Heart left ventricle (tissue), 16 donors: ENCODE measurements at places on chromosomes 7 and 10. TPM values are rescaled to one million over a fixed set of nuclear protein-coding genes. Genes with fewer than 3 reads are reported as not detected.

- H3K4me3 ChIP-seq, result no peak overlapping the region
- H3K36me3 ChIP-seq, result peaks cover 4% of the 10 kb centered on the region
- H3K27ac ChIP-seq, result no peak overlapping the region
- H3K4me1 ChIP-seq, result no peaks in the 10 kb centered on the region
- no peaks in the 10 kb centered on the region for H3K27me3 ChIP-seq
- DNase-seq, result no peak
Observed at GRCh38 chr10:130074639-130075038, 36.0 kb downstream of the C10orf143 start.

GRCh38 chr10:113801569-113801968 lies 50.1 kb downstream of the PLEKHS1 start:
- no peak overlapping the region for H3K27ac ChIP-seq
- no peaks in the 10 kb centered on the region for H3K36me3 ChIP-seq
- H3K27me3 ChIP-seq, result no peaks in the 10 kb centered on the region

GRCh38 chr7:3033581-3033980 lies 10.1 kb downstream of the CARD11 start:
- H3K36me3 ChIP-seq, result no peaks in the 10 kb centered on the region
- H3K4me3 ChIP-seq, result no peak overlapping the region
- no peak for DNase-seq
- no peaks in the 10 kb centered on the region for H3K4me1 ChIP-seq

- H3K27me3 ChIP-seq, result no peaks in the 10 kb centered on the region
- H3K27ac ChIP-seq, result no peak overlapping the region
- H3K36me3 ChIP-seq, result no peaks in the 10 kb centered on the region
Observed at GRCh38 chr10:72790216-72790990, 98.5 kb downstream of the MCU start.

GRCh38 chr10:94193466-94193924 lies 169.2 kb downstream of the NOC3L start:
- no peak for DNase-seq
- H3K4me1 ChIP-seq, result no peaks in the 10 kb centered on the region
- no peaks in the 10 kb centered on the region for H3K27me3 ChIP-seq
- H3K4me3 ChIP-seq, result no peak overlapping the region

- peak overlapping the region; percentile 61 for H3K27ac ChIP-seq
- DNase-seq, result no peak
- no peaks in the 10 kb centered on the region for H3K27me3 ChIP-seq
- peaks cover 33% of the 10 kb centered on the region for H3K4me1 ChIP-seq
- no peaks in the 10 kb centered on the region for H3K36me3 ChIP-seq
Observed at GRCh38 chr10:97515271-97515978, 16.7 kb downstream of the UBTD1 start.

GRCh38 chr10:11919271-11919670 lies 96.1 kb downstream of the PROSER2 start:
- no peak for DNase-seq
- H3K4me1 ChIP-seq, result no peaks in the 10 kb centered on the region
- no peak overlapping the region for H3K4me3 ChIP-seq
- no peak overlapping the region for H3K27ac ChIP-seq
- H3K36me3 ChIP-seq, result peaks cover 50% of the 10 kb centered on the region

DNA sequence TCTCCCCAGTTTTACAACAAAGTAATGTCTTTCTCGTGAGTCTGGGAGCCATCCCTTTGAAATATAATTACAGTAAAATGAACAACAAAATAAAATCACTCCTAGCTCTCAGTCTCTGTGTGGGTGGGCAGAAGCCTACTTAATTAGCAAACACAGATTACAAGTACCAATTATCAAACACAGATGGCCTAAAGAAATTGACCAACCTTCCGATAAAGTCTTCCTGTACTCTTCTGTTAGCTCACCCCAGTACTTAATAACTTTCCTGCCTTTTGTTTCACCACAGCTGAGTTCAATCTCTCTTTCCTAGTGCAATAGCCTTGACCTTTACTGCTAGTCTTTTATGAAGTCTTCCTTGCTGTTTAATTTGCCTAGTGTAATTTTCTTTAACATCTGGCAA lies 719.2 kb upstream of the MBL2 start:
- H3K4me3 ChIP-seq, result no peak overlapping the region
- H3K36me3 ChIP-seq, result no peaks in the 10 kb centered on the region
- DNase-seq, result no peak
- no peak overlapping the region for H3K27ac ChIP-seq

- no peaks in the 10 kb centered on the region for H3K27me3 ChIP-seq
- H3K4me1 ChIP-seq, result no peaks in the 10 kb centered on the region
- H3K36me3 ChIP-seq, result no peaks in the 10 kb centered on the region
- no peak for DNase-seq
- no peak overlapping the region for H3K4me3 ChIP-seq
- H3K27ac ChIP-seq, result no peak overlapping the region
Observed at GRCh38 chr7:17123020-17123419, 175.4 kb upstream of the AHR start.

DNA sequence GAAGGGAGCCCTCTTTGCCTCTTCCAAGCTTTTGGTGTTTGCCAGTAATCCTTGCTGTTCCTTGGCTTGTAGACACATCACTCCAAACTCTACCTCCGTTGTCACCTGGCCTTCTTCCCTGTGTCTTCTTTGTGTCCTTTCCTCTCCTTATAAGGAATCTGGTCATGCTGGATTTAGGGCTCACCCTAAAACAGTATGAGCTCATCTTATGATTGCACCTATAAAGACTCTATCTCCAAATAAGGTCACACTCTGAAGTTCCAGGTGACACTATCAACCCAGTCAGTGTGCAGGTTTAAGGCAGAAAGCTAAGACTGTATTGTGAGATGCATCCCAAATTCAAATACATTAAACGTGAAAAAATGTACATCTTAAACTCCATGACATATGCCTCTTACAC lies 49.0 kb upstream of the ZRANB1 start:
- no peak for DNase-seq
- H3K4me3 ChIP-seq, result no peak overlapping the region
- H3K27ac ChIP-seq, result no peak overlapping the region
- H3K27me3 ChIP-seq, result no peaks in the 10 kb centered on the region
- no peaks in the 10 kb centered on the region for H3K4me1 ChIP-seq

DNA sequence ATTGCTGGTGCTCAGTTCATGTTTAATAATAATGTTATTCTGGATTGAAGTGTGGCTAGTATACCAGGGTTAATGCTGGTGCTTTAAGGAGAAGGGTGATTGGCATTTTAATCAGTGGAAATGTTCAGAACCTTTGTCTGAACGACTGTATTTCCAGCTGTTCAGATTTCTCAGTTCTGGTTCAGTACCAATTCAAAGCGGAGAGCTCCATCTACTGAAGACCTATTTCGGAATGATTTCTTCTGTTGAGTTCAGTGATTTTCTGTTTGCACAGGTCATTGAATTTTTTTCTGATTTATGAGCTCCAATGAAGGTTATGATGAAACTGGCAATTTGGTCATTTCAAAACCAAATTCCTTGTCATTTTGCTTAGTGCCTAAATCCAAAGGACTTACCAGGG lies 160.1 kb downstream of the EXOC4 start:
- H3K27ac ChIP-seq, result no peak overlapping the region
- no peak for DNase-seq
- H3K4me1 ChIP-seq, result peaks cover 10% of the 10 kb centered on the region
- no peaks in the 10 kb centered on the region for H3K36me3 ChIP-seq
- no peak overlapping the region for H3K4me3 ChIP-seq

- no peaks in the 10 kb centered on the region for H3K27me3 ChIP-seq
- H3K27ac ChIP-seq, result no peak overlapping the region
- no peak for DNase-seq
- H3K4me3 ChIP-seq, result no peak overlapping the region
- H3K36me3 ChIP-seq, result no peaks in the 10 kb centered on the region
Observed at GRCh38 chr10:90168244-90168643, 466.9 kb downstream of the KIF20B start.

GRCh38 chr10:34711500-34711899 lies 103.6 kb downstream of the PARD3 start:
- DNase-seq, result peak; percentile 50
- H3K27ac ChIP-seq, result peak overlapping the region; percentile 69
- H3K4me3 ChIP-seq, result no peak overlapping the region
- H3K4me1 ChIP-seq, result peaks cover 54% of the 10 kb centered on the region

UCMA gene
- not detected for total RNA-seq

PDE1C gene
- total RNA-seq, result 201 TPM

NUDT1 gene
- total RNA-seq, result 10.9 TPM

PRSS58 gene
- not detected for total RNA-seq

ZYX gene
- total RNA-seq, result 107 TPM

AQP1 gene
- 420 TPM for total RNA-seq

EPO gene
- total RNA-seq, result not detected

PDSS1 gene
- total RNA-seq, result 4.3 TPM

IKZF1 gene
- 0.90 TPM for total RNA-seq

LIPF gene
- total RNA-seq, result not detected

ACADSB gene
- total RNA-seq, result 30.3 TPM
